ENCODE measurements at places on chromosomes 5 and 9.

GRCh38 chr5:133930061-133930812, 38.2 kb downstream of the C5orf15 start:
- no peak for DNase-seq

DNA sequence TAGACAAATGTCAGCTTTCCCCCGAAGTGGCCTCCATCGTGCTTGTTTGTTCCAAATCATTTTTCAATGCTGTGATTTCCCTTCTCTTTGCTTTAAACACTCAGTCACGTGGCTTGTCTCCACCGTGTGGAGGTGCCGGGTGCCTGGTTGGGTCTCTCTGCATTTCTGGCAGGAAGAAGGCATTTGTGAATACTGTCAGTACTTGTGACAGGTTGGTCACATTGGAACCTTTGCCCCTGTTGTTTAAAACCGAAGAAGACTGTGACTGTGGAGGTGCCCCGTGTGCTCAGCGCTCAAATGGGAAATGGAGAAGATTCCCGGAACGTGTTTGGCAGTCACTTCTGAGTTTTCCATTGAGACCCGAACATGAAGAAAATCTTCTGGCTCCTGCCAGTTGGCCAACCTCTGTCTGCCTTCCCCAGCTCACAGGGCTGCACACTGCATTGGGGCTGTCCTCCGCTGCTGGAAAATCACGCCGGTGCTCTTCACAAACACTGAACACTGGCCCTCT, 74.6 kb downstream of the LMNB1 start:
- no peak for DNase-seq

- no peak for DNase-seq
These were observed 176.2 kb downstream of the YTHDC2 start for GRCh38 chr5:113689647-113690046.

- DNase-seq = no peak
These were observed 206.7 kb downstream of the SLC12A2 start for GRCh38 chr5:128290152-128290858.

DNA sequence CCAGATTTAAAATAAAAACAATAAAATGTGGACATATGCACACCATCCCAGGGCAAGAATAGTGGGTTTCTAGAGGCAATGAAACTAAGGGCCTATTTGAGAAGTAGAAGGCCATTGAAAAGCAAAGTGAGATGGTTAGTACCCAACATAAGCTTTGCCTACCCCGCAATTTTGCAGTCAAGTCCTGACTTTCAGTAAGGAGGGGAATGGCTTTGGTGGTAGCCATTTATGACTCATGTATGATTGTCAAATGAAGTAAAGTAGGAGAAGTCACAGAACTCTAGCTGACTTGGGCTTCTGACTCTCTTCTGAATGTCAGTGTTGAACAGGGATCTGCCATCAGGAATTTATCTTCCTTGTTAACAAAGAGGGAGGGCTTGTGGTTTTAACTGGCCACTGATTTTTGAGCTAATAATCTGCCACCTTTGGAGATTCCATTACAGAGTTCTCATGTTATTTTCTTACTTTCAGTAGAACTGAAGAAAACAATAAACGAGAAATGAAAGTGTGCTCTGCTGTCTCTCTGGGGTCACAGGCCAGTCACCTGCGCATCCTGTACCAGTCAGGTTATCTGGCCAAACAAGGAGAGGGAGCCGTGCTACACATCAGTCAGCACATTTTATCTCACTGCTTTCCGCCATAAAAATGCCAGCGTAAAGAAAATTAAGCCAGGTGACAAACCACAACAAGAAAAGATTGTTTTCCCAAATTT, 14.3 kb upstream of the SNCAIP start:
- DNase-seq = no peak

DNA sequence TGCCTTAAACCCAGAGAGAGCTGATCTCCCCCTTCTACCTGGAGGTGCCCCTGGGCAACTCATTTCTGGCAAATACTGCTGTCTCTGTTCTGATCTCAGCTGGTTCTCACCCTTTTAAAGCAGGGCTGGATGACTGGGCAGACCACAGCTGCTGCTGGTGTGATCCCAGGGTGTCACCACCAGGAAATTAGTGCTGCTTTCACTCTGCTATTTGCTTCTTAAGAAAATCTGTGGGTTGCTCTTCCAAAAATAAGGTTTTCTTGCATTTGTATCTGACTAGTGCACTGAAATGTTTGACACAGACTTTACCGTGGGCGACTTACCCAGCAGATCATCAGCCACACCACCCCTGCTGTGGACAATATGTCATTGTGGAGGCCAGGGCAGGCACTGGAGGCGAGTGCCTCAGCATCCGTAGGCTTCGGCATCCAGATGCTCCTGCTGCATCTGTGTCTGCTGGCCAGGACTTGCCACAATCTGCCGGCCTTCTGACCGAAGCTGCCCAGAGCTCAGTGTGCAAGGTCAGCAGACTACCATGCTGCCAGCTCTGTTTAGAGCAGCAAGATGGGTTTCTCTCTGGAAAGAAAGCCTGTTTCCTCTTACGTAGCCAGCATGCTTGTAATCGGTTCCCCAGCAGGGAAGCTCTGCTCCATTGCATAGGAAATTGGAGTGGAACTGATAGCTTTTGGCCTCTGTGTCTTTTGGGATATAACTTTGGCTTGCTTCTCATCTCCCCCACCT, 13.6 kb downstream of the ARHGAP26 start:
- no peak for DNase-seq

GRCh38 chr9:111533099-111533790, 8.3 kb downstream of the ZNF483 start:
- DNase-seq = no peak

DNA sequence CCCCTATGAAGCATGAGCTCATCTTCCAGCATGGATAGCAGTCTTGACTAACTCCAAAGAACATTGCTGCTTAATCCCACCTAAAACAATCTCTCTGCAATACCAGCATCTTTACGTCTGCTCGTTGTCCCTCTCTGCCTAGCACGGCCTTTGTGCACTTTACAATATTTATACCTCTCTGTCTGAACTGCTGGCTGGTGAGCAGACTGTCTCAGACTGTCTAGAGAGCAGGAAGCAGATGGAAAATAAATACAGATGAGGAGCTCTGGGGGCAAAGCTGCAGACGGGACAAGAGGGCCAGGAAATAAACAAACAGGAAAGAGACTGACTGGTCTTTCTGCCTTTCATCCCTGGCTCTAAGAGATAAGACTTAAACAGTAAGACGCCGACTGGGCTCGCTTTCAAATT, 224.8 kb downstream of the ENC1 start:
- no peak for DNase-seq

DNA sequence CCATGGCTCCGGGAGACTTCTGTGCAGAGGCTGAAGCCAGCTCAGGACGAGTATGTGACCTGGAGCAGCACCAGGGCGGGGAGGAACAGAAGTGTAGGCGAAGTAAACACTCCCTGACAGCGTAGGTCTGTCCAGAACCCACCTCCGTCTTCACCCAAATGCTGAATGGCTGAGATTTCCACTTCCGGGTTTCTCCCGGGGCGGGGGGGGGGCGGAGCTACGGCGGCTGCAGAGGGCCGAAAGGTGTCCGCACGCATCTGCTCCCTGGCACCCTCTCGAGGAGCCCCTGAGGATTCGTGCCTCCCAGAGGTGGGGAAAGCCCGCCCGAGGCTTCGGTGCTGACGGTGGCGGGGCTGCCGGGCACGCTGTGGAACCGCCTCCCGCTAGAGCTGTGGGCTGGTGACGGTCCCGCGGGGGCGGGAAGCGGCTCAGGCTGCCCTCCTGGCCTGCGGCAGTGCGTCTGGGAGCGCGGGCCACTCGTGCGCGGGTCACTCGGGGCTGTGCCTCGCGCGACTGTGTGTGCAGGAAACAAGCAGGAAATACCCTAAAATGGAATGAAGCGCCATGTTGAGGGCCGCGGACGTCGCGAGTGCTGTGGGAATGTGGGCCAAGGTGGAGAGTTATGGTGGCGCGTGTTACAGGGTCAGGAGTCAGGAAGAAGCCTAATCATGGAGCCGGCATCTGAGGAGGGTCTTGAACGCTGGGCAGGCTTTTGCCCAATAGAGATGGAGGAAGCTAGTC, 1425.4 kb downstream of the FOXD4L5 start:
- DNase-seq = no peak

DNA sequence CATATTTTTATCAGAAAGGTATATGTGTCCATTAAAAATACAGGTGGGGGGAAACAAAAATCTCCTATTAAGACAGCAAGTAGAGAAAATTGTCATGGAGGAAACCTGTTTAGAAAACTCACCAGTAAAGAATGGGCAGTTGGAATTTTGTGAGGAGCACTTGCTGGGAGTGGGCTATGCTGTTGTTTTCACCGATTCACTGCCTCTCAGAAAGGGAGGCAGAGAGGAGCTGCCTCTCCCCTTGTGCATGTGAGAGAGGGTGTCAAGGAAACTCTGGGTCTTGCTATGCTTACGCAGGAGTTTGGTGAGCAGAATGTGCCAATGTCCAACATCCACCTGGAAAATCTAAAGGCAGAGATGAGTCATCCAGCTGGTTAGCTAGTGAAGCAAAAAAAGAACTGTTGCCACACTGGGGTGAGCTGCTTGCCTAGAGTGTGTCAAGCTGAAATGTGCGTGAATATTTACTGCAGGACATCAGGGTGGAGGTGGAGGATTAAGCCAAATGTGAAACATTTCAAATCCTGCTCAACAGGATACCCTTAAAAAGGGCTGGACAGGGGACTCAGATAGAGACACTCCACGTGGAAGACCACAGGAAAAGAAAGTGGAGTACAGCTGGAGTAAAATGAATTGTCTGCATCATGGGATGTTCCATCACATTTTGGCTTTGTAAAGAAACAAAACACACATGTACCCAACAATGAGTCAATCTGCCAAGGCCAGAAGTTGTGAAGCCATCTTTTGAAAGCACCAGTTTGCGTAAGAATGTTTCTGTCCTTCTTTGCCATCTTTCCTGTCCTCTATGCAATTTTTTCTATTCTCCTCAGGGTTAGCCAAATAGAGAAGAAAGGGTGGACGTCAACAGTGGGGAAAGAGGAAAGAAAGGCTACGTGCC, 449.7 kb upstream of the MPDZ start:
- no peak for DNase-seq

DNA sequence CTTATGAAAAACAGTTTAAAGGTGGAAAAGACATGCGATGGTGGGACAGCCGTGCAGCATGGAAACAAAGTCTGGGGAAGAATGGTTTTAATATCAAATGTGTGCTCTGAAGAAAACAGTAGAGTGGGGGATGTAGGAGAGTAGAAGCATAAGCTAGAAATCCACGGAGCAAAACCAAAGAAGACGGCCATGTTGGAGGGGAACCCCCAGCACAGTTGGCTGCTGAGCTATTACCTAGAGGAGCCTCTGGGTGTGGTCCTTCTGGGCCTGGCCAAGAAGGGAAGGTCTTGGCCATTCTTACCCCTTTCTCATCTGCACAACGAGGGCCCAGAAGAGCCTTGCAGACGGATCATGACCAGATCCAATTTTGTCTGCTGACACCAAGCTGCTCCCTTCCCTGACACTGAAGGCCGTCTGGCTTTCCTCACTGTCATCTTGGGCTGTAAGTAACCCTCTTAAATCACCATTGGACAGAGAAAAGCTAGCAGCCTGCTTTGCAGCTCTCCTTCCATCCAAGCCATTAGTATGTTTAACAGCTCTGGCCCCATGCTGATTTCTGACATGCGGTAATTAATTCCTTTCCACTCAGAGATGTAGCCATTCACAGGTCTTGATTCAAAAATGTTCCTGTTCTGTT, 189.5 kb downstream of the SEC61B start:
- no peak for DNase-seq

DNA sequence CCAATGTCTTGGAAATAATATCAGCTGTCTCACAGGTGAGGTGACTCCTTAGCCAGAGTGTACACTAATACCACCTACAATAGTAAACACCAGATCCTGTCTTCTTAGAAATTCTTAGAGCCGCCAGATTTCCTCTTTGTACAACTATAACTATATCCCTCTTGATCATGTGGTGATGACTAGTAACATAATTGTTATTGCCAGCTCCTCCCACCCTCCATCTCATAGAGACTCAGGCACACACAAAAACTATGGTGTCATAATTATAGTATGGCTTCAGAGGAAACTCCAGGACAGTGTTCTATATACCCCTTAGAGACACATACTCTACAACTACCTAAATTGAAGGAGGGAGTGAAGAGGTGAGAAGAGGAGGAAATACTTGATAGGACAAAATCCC, 33.1 kb downstream of the PGGT1B start:
- no peak for DNase-seq

GRCh38 chr9:120465685-120466407, 114.1 kb downstream of the CDK5RAP2 start:
- no peak for DNase-seq

- no peak for DNase-seq
These were observed 9.9 kb downstream of the C9orf85 start for GRCh38 chr9:71921190-71921814.

DNA sequence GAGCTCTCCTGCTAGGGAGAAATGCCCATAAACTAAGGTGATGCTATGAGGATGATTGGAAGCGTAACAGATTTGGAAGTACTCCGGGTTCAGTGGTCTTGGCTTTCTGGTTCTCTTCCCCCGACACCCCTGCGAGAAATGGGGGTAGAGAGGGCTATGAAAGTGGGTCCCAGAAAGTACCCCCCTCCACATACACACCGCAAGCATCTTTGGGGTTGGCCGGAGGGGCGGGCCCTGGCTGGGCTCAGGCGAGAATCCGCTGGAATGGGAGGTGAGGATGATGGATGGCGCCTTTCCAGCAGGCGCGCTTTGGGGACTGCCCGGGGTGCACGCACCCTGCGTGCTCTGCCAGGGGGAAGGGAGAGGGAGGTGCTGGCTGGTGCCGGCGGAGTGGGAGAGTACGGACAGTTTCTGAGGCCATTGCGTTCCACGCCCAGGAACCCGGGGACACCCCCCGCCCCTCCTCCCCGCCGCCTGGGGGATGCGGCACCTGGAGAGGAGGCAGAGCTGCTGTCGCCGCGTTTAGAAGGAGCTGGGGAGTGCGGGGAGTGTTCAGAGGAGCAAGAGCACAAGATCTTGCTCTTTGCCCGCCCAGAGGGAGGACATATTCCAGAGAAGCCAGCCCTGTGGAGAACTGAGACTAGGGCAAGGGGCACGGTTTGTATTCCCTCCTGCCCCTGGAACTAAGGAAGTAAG, 1.9 kb downstream of the PCSK5 start:
- DNase-seq = no peak

DNA sequence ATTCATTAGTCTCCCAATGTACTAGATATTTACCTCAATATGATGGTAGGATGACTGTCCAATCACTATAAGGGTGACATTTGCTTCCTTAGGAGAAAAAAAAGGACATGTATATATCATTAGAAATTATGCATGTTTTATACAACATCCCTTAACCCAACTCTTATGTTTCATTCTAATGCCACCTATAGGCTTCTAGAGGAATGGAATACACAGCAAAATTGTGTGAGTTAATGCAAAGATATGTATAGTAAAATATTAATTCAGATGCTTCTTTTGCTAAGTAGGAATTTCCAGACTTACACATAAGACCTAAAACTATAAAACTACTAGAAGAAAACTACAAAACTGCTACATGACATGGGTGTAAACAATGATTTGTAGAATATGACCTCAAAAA, 3.5 kb downstream of the PRXL2C start:
- DNase-seq = no peak

- DNase-seq = no peak
These were observed 4.7 kb downstream of the IRGM start for GRCh38 chr5:150851039-150851438.

GRCh38 chr5:117271656-117272055, 697.0 kb upstream of the SEMA6A start:
- no peak for DNase-seq

GRCh38 chr5:120599576-120599975, 135.5 kb downstream of the PRR16 start:
- DNase-seq = no peak

GRCh38 chr9:5629312-5630080, 589 bp downstream of the RIC1 start:
- DNase-seq = no peak

- DNase-seq = no peak
These were observed 13.0 kb upstream of the ABLIM3 start for GRCh38 chr5:149128023-149128875.

GRCh38 chr5:113092683-113093082, 116.1 kb downstream of the DCP2 start:
- DNase-seq = no peak
